ENCODE measurements at places on chromosomes 11 and 22.

GRCh38 chr22:23044570-23044969 is 25.7 kb upstream of the GNAZ start:
- DNase-seq = no peak

- DNase-seq = no peak
Observed at GRCh38 chr22:39114112-39114511, 17.1 kb downstream of the APOBEC3H start.

GRCh38 chr11:130886704-130887103 is 29.6 kb downstream of the SNX19 start:
- DNase-seq = no peak

DNA sequence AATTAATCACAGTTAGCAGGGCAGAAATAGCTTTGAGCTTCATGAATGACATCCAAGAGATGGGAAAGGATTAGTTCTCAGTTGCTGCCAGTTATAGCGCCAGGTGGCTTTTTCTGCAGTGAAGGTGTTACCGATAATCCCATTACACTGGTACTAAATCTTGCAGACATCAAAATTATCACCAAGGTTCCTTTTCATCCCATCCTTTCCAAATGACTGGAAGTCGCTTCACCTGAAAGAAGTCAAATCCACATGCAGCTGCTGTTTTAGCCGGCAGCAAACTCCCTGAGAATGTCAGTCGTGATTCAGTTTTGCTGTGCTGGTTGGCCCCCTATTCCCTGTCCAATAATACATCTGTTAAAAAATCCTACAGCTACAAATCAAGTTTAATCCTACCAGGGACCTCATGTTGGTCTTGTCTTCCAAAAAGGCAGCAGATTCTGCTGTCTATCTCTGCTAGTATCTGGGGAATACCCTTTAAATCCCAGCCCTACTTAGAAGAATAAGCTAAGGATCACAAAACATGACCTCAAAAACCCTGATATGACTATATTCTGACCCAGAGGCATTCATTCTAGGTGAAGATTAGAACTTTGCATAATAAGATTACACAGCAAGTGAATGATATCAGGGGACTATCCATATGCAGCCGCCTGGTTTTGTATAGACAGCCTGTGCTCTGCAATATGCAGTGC is 31.7 kb downstream of the IMMP1L start:
- no peak for DNase-seq

DNA sequence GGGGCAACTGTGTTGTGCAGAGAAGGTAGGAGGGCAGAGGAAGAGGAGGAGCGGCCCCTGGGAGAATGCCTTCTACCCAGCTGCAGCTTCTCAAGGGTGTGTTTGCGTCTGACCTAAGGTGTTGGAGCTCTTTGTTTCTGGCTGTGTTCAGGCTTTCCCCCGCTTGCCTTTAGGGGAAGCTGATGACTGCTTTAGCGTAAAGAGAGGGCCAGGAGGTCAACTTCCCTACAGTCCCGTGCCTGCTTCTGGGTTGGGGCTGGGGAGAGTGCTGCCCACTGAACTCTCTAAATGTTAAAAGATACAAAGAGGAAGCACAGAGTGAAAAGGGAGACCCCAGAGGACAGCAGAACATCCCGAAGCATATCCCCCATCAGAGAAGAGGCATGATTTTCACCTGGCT is 99.2 kb downstream of the PTPRJ start:
- DNase-seq = no peak

- DNase-seq = no peak
Observed at GRCh38 chr11:133981156-133981555, 24.4 kb upstream of the IGSF9B start.

- DNase-seq = no peak
Observed at GRCh38 chr11:70742553-70743291, 344.4 kb downstream of the CTTN start.

GRCh38 chr11:5929571-5930368 is 12.3 kb upstream of the OR56A3 start:
- DNase-seq = no peak

DNA sequence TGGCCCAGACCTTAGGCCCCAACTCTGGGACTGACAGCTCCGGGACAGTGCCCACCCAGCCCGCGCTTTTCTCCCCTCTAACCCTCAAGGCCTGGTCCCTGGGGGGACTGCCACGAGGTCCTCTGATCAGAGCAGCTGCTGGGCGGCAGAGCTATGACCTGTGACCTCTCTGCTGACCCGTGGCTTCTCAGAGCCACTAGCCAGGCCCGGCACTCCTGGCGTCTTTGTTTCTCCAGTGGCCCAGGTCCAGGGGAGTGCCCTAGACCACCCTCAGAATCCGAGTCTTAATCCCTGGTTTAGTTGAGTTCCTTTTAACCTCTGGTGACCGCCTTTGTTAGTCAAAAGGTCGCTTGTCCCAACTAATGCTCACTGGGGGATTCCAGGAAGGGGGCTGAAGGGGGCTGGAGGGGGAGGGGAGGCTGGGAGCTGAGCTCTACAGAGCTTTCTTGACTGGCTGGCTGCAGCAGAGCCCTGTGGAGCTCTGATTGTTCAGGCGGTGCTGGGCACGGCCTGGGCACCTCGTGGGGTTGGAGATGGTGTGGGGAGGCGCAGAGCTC is 1.2 kb downstream of the FBLN1 start:
- DNase-seq = no peak

DNA sequence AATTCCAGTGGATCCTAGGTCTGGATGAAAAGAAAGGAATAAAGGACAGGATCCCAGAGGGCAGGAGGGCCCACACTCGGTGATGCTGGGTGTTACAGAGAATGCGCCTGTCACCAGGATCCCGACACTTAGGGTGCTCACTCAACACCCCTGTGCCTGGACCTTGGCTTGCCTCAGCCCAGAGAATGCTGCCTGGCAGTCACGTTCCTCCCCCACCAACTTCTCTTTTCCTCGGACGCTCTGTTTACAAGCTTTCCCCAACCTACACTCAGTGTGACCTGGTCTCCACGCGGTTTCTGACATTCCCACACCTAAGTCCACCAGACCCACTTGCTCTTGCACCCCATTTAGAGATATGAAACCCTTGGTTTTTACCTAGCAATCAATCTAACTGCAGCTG is 38.0 kb upstream of the ETS1 start:
- no peak for DNase-seq

DNA sequence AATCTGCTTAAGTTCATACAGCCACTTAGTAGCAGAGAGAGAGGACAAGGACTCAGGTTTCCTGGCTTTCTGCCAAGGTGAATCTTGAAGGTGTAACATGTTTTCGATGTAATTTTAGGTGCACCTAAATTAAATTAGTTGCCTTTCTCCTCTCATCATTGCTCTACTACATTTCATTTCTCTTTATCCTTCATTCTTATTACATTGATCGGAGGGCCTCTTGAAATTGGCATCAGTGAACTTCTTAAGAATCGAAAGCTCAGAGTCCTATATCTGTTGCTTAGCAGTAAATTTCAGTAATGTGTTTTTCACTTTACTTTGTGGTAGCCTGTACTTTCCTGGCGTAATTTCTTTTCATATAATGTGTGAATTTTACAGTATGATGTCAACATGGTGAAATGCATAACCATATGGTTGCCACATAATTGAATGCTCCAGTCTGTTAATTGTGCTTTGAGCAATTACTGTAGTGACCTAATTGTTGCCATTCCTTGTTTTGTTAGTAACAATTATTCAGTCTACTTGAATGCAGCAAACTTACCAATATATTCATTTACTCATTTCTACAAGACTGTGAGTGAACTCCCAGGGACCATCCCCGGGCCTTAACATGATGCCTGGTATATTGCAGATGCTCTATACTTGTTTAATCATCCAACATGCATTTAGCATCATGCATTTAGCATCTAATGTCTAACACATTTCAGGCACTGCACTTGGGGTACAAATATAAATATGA is 138.1 kb downstream of the MAML2 start:
- DNase-seq = no peak

GRCh38 chr11:79358258-79358657 is 82.6 kb downstream of the TENM4 start:
- DNase-seq = no peak

DNA sequence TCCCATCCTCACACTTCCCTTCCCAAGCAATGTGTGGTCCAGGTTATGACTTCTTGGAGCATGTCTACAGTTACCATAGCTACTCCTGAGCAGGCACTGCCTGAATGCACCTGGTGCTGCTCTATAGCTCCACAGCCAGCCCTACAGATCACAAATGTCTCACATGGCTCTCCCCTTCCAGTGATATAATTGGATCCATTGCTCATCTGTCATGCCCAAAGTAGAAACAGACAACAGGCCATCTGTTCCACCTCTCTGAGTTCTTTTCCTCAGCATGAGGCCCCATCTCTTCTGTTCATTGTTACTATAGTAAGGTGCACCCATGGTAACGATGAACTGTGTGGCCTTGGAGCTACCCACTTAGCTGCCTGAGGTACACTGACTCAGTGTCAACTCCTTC is 320.3 kb upstream of the ZC3H12C start:
- DNase-seq = no peak

DNA sequence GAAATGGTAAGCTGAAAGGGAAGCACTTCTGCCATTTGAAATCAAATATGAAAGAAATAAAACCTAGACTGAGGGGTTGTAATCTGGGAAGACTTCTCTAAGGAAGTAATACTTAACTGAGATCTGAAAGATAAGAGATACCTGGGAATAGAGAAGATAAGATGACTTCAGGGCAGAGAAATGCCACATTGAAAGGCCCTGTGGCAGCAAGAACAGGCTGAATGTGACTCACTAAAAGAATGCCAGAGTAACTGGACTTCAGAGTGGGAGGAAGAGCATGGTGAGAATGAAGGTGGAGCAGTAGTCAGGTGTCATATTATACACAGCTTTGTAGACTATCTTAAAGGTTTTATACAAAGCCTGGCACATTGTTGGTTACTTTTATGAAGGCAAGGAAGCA is 17.6 kb downstream of the CALCA start:
- no peak for DNase-seq

DNA sequence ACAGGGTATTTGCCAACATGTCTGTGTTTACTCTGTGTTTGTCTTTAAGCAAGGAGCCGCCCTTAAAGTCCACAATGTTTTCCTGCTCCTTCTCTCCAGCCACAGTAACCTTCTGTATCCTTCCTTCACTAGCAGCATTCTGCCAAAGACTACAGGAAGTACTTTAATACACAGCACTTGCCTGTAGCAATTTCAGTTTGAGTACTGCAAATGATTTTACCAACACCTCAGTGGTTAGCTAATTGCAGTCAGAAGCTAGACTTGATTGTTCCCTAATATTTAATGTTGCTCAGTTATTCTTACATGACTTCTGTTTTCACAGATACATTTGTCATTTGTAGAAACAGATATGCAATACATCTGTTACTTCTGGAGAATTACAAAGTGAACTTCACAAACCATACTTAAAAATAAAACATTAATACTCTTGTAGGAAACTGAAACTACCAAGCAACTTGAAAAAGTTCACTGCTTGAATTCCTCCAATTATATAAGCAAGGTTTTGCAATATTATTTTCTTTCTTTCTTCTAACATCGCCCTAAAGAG is 69.1 kb downstream of the FCHSD2 start:
- no peak for DNase-seq

- DNase-seq = no peak
Observed at GRCh38 chr11:33324302-33324985, 67.3 kb downstream of the HIPK3 start.

DNA sequence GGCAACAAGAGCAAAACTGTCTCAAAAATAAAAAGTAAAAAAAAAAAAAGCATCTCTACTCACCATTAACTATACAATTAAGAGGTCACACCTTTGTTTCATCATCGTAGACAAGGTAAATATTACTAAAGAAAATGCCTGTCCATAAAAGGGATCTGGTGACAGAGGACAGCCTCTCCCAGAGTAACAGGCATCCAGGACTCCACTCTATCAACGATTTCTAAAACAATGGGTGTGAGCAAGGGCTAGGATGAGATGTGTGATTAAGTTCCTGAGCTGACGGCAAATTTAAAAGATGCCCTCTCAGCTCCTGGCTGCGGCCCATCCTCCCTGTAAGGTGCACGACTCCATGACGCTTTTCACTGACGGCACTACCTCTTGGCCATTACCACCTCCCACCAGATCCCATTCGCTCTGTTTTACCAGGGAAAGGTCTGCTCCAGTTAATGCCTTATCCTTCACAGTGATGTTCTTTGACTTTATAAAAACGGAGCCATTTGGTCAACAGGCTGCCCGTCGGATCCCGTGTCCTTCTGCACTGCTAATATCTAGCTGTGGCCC is 2.3 kb upstream of the TMEM45B start:
- DNase-seq = no peak

- no peak for DNase-seq
Observed at GRCh38 chr22:42895541-42895981, 38.5 kb upstream of the ARFGAP3 start.

DNA sequence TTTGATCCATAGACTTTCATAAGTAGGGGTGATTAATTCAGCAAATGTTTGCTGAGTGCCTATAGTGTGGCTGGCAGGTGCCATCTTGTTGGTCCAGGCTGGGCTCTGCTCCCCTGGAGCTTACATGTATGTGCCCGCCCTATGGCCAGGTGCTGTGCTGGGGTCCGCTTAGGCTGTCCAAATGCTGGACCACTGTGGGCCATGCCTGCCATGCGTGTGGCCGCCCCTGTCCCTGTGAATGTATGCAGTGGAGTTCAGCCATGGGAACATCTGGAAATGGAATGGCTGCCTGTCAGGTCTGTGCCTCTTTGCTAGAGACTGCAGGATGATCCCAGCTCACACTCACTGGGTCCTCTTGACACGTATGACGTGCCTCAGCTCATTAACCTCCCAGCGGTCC is 594.6 kb downstream of the TBC1D22A start:
- DNase-seq = no peak

GRCh38 chr11:75035911-75036565 is 47.3 kb downstream of the NEU3 start:
- DNase-seq = no peak

DNA sequence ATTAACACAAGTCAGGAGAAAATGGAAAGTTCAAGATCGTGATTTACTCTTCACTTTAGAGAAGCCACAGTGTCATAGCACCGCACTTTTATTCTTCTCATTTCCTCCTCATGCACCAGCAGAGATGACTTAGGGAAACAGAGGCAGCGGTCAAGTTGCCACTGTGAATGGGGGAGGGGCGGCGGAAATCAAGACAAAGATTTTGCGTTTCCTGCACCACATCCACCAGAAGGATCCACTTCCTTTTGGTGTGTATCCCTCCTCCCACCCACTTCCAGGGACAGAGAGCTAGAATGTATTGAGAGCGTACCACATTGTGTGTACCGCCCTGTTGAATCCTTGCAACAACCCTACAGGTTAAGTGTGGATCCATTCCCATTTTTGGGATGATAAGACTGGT is 21.8 kb downstream of the TSPAN18 start:
- no peak for DNase-seq

DNA sequence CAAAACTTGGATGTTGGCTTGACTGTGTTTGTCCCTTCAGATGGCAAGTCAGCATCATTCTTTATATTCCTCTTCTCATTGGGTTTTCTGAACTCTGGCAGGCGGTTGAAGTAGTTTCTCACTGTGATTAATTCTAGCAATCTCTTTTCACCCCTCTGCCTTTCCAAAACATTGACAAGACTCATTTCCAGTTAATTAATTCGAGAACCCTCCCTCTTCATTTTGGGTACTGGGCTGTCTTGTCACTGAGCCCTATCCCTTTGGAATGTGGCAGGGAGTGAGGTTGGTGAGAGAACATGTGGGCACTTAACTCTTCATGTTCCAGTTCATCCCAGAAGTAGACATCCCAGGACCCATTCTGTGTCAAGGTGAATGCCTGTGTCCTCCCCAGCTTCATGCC is 133.0 kb downstream of the WNT7B start:
- no peak for DNase-seq

GRCh38 chr22:50268655-50269113 is 1.5 kb downstream of the MAPK11 start:
- DNase-seq = no peak
